ENCODE measurements at places on chromosomes 6 and 20.
A peak's percentile ranks its signal among the peaks of the same experiment; 100 is the strongest.

GRCh38 chr6:7707787-7708186 is 18.1 kb upstream of the BMP6 start:
- no peak for DNase-seq

DNA sequence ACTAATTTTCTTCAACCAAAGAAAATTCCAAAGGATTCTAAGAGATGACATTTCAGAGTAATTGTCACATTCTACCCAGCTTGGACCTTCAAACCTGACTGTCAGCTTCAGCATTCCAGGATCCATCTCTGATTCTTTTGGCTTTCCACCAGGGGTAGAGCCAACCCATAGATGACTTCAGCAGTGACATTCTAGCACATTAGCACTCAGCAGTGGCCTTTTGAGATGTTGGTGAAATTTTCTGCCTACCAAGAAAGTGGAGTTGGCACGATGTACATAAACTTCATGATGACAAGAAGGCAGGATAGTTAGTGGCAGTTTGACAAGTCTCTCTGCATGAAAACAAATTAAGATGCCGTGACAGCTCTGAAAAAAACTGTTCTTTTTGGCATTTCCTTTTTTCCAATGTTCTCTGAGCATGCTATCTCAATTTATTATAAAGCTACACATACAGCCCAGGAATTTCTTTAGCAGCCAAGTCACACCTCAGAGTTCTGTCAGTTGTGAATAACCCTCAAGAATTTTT is 466.5 kb upstream of the RNF217 start:
- DNase-seq = no peak

GRCh38 chr6:152160346-152160745 is 352.9 kb downstream of the ESR1 start:
- DNase-seq = no peak

DNA sequence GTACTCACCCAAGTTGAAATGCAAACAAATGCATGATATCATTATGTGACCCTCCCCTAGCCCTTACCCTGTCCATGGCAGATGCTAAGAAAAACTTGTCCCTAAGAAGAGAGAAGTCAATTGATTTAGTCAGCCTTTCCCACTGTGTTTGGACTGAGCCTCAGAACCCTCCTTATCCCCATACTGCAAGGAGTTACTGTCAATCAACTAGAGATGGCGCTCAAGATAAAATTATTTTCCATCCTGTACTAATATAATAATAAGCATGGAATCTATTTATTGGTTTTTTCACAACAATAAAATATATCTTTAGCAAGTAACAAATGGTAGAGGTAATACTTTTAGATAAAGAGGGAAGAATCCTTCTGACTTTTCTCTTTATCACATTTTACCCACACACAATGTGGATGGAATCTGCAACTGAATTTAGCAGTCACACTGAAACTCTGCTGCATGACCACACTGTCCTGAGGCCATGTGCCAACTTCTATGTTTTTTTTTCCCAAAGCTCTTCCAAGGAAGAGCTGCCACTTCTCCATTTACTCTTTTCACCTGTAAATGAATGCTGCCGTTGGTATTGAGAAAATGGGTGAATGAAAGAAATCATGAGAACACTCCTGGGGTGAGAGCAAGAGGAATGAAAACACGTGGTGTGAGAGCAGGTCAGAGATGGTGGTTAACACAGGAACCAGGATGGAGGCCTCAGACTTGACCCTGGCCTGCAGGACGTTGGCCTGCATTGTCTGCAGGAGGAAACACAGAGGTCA is 10.5 kb downstream of the NT5E start:
- no peak for DNase-seq

GRCh38 chr6:155004576-155005372 is 9.7 kb downstream of the TIAM2 start:
- no peak for DNase-seq

- DNase-seq = no peak
Observed at GRCh38 chr6:25700761-25701160, 48.7 kb downstream of the SCGN start.

- no peak for DNase-seq
Observed at GRCh38 chr6:81204731-81205130, 547.8 kb downstream of the TENT5A start.

GRCh38 chr6:53803081-53803860 is 8.5 kb downstream of the LRRC1 start:
- no peak for DNase-seq

DNA sequence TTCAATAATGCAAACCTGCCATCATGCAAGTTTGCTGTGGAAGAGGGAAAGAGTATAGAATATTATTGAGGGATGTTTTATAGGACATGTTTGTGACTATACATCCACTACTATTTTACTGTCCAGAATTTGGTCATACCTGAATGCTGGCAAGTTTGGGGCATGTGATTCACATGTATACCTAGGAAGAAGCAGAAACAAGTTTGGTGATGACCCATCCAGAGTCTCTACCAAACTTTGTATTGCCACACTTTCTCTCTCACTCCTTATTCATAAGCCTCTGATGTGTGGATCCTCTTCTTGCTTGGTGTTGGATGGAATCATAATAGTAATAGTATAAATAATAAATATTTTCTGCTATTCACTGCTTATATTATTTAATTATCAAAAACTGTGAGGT is 108.5 kb upstream of the FLRT3 start:
- DNase-seq = no peak

- no peak for DNase-seq
Observed at GRCh38 chr6:138596591-138596990, 97.3 kb upstream of the NHSL1 start.

- no peak for DNase-seq
Observed at GRCh38 chr6:3336859-3337515, 78.2 kb downstream of the PSMG4 start.

- DNase-seq = no peak
Observed at GRCh38 chr6:20707870-20708269, 173.6 kb downstream of the CDKAL1 start.

GRCh38 chr6:169502445-169502844 is 199.4 kb downstream of the WDR27 start:
- no peak for DNase-seq

DNA sequence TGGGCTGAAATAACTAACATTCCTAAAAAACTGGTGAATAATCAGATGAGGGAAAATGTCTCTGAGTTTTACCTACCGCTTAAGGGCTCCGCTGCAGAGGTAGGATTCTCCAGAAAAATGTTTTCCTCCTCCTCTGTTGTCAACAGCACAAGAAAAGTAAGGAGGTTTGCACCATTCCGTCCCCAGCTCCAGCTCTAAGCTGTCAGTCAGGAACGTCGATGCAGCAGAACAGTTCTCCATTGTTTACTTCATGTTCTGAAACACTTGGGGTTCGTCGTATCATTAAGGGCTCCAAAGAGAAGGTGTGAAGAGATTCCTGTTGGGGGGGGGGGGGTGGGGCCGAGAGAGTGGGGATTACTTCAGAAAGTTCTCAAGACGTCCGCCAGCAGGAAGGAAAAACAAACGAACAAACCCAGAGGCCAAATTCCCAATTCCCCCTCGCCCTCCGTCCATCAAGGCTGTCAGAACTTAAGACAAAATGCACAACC is 734 bp downstream of the MMS22L start:
- no peak for DNase-seq

- no peak for DNase-seq
Observed at GRCh38 chr20:51775241-51775640, 7.1 kb upstream of the ATP9A start.

DNA sequence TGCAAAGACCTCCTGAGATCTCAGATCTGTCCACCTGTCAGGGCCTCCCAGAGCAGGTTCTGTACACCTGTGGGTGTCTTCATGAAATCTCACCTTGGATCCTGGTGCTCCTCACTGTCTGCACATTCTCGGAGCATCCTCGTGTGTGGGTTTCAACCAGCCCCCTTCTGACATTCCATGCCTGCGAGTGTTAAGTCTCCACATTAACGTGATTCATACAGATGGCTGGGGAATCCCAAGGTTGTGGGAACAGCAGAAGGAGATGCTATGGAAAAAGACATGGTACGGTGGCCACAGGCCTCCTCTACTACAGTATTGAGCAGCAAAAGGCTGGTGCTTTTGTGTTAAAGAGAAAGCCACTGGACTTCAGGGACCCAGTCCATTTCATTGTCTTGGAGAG is 556.5 kb downstream of the DHX35 start:
- peak; percentile 16 for DNase-seq

DNA sequence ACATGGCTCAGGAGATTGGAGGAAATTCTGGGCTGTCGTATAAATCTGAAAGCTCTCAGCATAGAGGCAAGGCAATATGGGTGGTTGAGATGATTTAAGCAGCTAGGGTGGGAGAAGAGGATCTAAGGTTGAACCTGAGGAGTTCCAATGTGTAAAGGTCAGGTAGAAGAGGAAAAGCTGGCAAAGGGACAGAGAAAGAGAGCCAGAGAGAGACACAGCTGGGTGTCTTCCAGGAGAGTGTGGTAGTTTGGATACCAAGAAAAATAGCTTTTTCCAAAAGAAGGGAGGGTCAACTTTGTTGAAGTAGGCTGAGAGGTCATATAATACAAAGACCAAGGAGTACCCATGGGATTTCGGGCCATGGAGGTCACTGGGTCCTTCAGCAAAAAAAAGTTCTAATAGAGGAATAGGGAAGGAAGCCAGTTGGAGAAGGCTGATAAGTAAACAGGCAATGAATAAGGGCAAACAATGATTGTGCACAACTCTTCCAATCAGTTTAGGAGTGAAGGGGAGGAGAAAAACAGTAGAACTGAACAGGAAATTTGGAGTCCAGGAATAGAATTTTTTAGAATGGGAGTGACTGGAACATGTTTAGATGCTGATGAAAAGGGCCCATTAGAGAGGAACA is 135.1 kb downstream of the QRSL1 start:
- DNase-seq = no peak

DNA sequence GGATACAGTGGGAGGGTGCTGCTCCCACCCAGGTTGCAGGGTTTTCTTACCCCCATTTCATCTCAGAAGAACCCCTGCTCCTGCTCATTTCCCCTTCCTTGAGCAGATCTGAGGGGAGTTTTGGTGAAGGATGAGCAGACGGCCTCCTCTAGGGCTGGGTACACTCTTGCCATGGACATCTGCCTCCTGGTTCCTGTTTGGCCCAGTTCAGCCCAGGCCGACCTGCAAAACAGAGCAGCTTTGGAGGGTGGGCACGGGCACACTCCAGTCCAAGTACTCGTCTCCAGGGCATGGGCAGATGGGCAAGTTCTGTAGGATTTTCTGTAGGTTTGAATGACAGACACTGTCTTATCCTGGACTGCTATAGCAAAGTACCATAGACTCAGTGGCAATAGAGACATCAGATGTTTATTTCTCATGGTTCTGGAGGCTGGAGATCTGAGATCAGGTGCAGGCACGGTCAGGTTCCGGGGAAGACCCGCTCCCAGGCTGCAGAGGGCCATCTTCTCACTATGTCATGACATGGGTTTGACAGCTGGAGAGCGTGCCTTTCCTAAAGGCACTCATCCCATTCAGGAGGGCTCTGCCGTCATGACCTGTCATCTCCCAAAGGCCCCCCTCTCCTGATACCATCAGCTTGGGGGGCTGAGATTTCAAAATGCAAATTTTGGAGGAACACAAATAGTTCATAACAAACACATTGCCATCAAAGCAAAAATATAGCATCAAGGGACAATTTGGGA is 6.2 kb downstream of the NPBWR2 start:
- no peak for DNase-seq

DNA sequence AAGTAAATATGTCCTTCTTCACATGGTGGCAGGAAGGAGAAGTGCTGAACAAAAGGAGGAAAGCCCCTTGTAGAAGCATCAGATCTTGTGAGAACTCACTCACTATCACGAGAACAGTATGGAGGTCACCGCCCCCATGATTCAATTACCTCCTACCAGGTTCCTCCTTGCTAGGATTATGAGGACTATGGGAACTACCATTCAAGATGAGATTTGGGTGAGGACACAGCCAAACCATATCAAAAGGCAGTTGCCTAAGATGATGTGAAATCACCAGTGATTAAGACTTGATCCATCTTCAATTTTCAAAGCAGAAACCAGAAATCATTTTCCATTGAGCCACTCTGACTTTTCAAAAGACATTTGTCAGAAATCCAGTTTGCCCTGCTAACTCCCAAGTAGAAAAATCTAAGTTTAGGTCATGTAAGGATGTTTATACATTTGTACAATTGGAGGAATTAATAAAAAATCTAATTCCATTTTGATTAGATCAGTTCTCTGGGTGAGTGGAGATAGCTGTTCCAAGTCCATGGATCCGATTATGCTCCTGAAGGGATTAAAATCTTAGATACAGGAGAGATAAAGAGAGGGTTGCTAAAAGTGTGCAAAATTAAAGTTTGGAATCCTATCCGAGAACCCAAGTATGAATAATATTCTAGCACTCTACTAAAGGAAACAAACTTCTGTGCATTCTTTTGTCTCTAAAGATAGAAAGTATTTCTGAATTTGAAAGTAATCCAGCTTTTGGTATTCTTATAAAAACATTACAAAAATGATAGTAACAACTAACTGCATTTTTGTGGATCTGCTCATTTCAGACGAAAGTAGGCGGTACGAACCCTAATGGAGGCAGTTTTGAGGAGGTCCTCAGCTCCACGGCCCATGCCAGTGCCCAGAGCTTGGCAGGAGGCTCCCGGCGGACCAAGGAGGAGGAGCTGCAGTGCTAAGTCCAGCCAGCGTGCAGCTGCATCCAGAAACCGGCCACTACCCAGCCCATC is 39.5 kb downstream of the HDDC2 start:
- no peak for DNase-seq

- DNase-seq = no peak
Observed at GRCh38 chr6:80366714-80367113, 260.2 kb downstream of the BCKDHB start.

GRCh38 chr6:45590226-45590625 is 212.5 kb upstream of the SUPT3H start:
- peak; percentile 44 for DNase-seq

DNA sequence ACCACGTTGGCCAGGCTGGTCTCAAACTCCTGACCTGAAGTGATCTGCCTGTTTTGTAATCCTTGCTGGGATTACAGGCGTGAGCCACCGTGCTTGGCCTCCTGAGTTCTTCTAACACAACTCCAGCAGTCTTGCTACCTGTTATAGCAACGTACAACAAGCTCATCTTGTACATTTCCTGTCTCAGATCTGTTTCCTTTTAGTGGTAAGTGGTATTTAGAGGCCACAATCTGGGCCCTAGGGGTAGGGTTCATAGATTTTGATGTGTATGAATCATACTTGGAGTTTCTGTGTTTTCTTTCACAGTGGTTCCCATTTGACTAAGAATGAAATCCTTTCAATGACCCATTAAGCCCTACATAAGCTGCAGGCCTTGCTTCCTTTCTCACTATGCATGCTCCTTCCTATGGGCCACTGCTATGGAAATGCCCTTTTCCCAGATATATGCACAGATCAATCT is 27.1 kb upstream of the SYNCRIP start:
- no peak for DNase-seq

GRCh38 chr6:54074578-54075195 is 36.6 kb upstream of the MLIP start:
- DNase-seq = no peak

GRCh38 chr6:55293116-55293515 is 34.2 kb upstream of the GFRAL start:
- peak; percentile 2 for DNase-seq

DNA sequence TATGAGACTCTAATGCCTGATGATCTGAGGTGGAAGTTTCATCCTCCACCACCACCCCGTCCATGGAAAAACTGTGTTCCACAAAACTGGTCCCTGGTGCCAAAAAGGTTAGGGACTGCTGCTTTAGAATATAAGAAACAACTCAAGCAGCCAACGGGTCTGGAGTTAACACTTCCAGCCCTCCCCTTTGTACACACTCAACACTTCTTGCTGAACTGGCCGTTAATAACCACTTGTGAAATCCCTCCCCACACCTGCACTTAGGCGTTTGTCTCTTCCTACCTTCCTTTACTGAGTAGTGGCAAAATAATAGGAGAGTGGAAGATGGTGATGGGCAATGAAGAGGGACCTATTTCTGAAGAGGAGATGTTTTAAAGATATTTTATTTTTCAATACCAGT is 10.5 kb downstream of the SAYSD1 start:
- no peak for DNase-seq

- DNase-seq = no peak
Observed at GRCh38 chr6:163954088-163954775, 539.7 kb downstream of the QKI start.
